ENCODE measurements at places on chromosomes 3 and 15. TPM values are rescaled to one million over a fixed set of nuclear protein-coding genes. Genes with fewer than 3 reads are reported as not detected.

Gene HTR3E
- not detected for total RNA-seq

DNA sequence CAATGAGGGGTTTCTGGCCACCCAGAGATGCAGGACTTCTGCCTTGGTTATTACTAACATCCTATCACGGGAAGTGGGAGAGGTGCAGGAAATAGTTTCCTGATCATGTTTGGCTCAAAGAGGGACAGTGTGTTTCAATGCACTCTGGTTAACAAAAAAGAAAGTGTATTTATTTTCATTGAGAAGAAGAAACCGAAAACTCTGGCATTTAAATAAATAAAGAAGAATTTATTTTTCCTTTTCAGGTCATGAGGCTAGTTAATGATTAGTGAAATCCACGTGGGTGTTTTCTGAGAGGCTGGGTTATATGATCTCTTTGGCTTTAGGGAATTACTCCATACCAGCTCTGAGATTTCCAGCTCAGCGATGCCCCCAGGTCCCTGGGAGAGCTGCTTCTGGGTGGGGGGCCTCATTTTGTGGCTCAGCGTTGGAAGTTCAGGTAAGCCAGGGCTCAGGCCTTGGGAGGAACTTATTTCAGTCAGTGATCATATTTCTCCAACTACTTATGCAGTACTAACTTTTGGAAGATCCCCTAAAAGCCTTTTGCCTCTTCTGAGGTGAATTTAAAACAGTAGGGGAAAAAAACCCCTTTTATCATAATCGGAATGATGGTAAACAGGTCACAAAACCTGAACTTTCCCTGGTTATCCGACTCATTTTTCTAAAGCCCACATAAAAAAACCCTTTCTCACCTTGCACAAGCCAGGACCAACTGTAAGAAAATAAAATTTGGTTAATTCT, at the start of gene PLA1A:
Gene PLA1A (plus strand): TSS at position 338 of the 741 bp plus-strand sequence. CDS start 29 bp downstream, at position 367.
- peak; percentile 64 for DNase-seq

DNA sequence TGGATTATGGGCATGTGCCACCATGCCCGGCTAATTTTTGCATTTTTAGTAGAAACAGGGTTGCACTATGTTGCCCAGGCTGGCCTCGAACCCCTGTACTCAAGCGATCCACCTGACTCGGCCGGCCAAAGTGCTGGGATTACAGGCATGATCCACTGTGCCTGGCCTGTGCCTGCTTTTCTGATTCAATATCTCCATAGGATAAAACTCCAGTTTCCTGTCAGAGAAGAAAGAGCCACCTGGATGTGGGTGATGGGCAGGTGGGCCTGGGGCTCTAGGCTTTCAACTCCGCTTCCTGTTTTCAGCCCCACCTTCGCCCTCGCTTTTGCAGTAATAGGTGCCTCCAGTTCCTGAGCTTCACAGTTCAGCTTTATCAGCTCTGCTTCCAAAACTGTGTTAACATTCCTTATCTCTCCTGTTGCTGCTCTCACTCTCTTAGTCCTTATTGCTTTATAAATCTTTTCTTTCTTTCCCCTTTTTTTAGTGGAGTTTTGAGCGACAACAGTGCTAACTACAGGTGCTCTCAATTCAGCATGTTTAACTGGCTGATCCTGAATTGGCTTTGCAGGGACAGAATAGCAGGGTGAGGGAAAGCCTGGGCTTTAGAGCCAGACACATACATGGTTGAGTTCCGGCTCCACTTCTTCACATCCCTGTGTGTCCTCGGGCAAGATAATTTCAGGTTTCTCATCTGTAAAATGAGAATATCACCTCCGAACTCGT, 21.1 kb upstream of the PDE8A start:
- no peak for DNase-seq

Gene ATP10A
- total RNA-seq = not detected

- no peak for DNase-seq
Observed at GRCh38 chr3:106877627-106878026, 499.6 kb upstream of the CCDC54 start.

DNA sequence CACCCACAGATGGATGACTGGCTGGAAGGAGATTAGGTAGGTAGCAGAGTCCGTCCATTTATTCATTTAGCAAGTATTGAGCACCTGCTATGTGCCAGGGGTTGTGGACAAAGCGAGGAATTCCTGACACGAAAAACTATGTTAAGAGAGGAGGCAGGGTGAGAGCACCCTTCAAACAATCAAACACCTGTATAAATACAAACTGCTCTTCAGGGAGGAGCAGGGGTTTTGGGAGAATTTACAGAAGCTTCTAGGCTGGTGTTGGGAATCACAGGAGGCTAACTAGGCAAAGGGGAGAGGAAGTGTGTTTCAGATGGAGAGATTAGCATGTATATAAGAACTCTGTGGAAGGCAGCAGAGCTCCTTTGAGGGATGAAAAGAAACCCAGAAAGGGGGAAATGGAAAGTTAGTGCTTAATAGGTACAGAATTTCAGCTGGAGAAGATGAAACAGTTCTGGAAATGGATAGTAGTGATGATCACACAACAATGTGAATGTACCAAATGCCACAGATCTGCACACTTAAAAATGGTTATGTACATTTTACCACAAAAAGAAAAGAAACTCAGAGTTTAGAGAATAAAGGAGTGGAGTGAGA, 805 bp upstream of the SEC22C start:
- DNase-seq = no peak

Gene NUDT16
- total RNA-seq = 11.8 TPM

DNA sequence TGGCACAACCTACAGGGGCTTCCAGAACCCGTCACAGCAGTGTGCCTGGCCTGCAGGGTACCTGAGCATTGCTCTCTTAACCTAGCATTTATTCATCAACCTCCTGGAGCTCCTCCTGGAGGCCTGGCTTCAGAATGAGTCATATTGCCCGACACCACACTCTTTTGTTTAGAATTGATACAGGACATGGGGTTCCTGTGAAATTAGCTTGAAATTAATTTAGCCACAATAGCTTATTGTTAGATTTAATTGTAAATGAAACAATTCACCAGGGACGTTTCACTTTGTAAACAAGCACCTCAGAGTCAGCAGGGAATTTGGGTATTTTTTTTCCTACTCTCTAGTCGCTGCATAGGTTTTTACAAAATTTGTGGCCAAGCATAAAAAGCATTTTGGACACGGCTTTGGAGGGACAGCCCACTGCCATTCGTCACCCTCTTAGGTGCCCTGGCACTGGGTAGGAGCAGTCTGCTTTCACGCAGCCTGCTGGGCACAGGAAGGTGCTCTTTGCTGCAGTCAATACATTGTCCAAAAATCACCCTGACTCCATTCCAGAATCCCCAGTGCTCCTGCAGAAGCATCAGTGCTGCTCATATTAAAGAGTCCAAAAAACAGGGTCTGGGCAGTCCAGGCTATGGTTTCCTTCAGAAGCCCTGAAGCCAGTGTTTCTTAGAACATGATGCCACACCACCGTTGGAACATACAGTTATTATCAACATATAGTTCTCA, 60.8 kb upstream of the MEF2A start:
- peak; percentile 48 for DNase-seq

- DNase-seq = peak; percentile 81
Observed at GRCh38 chr3:188796122-188796631, 375.6 kb upstream of the TPRG1 start.

DNA sequence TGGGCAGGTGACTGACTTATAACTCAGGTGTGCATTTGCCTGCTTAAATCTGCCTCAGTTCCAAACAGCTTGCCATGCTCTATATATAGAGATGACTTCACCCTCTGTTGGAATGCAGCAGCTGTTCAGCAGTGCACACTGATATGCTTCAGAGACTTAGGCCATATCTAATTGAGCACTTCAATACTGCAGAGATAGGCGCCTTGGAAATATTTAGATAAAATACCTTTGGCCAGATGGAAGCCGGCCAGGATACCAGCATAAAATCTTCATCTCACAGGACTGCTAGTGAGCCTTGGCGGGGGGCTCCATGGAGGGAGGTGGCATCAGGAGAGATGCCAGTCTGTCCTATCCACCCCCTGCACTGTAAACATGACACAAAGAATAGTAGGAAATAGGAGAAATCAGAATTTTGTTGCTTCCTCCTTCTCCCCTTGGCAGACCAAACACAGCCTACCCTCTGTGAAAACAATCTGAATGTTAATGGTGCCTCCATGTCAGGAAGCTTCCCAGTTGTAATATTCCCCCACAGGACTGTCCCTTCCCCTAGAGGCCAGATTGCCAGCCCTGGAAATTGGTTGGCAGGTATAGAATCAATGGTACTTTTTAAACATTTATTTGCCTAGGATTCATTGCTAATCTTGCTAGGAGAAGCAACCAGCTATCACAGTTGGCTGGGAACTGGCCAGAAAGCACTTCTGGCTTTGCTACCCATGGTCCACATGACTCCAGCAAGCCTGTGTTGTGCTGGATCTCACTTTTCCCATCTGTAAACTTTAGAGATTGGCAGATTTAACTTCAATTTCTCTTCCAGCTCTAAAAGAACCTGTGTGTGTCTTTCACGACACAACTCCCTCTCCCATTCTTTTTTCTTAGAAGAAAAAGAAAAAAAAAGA, 215.5 kb upstream of the KCNMB2 start:
- peak; percentile 87 for DNase-seq

Gene ALPK3
- 45.2 TPM for total RNA-seq

- DNase-seq = no peak
Observed at GRCh38 chr3:55333923-55334322, 153.2 kb downstream of the WNT5A start.

- peak; percentile 53 for DNase-seq
Observed at GRCh38 chr15:77282333-77282732, 137.6 kb downstream of the PEAK1 start.

GRCh38 chr15:99249270-99249841, at the start of gene TTC23:
TTC23 (minus strand) TSS chr15:99249581; CDS start chr15:99228712, 20,869 bp downstream.
- peak; percentile 91 for DNase-seq

Gene CCDC191
- total RNA-seq = 0.79 TPM

Gene SNX22
- total RNA-seq = 0.20 TPM

DNA sequence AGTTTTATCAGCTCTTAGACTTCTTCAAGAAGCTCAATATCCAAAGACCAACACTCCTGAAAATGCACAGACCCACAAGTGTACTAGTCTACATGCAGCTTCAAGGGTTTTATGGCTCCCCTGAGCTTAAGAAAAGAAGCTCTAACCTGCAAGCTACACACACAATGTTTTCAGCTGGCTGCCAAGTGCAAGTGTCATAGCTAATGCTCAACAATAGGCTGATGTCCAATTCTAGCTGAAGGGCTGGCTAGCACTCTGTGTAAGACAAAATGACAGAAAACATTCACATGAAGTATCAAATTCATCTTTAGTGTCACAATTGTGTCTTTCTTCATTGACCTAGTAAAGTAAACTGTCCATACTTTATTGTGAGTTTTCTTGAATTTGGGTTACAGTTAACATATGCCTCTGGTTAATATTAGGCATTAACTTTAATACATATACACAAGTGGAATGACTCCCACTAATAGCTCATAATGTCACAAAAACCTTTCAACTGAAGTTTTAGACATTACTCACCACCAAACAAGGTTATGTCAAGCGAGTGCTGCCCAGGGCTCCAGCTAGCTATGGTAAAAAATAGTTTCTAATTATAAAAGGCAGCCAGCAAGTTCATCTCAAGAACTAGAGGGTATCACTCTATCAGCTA, 15.1 kb downstream of the ABI3BP start:
- DNase-seq = no peak

DNA sequence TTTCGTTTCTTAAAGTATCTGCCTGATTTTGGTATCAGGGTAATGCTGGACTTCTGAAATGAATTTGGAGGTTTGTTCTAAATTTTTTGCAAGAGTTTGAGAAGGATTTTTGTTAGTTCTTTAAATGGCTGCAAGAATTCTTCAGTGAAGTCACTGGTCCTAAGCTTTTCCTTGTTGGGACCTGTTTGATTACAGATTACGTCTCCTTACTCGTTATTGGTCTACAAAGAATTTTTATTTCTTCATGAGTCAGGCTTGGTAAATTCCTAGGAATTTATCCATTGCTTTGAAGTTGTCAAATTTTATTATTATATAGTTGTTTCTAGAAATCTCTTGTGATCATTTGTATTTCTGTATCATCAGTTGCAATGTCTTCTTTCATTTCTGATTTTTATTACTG, 196.0 kb downstream of the DPH6 start:
- no peak for DNase-seq

Gene ASB14
- not detected for total RNA-seq

DNA sequence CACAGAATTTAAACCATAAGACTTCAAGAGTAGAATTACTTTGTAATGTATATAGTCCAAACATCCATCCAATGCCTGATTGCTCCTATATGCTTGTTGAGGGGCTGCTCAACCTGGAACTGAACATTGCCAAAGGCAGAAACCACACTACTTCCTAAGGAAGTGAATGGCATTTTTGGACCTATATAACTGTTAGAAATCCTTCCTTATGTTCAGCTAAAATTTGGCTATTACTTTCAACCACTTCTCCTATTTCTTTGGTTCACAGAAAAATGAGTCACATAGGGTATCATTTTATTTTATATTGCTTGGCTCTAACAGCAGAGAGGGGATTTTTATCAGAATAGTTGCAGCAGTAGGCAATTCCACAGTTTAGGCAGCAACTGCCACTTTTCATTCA, 342.1 kb downstream of the SLC9A9 start:
- DNase-seq = no peak

GRCh38 chr15:30929982-30930381, 26.3 kb downstream of the FAN1 start:
- DNase-seq = no peak

DNA sequence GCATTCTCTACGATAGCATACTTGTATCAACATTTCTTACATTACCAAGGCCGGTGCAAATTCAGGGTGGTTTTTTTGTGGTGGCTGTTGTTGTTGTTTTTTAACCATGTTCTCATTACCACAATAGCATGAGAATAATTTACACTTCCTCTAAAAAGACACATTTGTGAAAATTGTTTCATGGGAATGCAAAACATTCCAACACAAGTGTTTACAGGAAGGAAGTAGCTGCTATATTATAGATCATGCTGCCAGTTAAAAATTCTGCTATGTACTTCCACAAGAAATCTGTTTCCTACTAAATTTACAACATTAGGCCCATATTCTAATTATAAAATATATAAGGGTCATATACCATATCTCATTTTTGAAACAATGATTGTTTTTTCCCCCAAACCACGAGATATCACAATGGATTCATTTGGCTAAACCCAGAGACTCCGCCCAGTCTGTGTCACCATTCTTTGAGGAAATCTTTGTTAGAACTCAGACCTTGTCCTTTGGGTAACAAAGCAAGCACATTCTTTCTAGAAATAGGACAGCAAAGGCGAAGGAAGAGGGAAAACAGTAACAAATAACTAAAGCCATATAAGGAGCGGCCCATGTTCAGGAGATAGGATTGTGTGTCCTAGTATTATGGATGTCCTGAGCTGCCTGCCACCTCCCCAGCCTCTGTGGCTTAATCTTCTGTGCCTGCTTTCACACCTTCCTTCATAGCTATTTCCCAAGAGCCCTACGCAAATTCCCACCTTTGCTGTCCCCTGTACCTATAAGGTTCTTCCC, 60.1 kb downstream of the UACA start:
- peak; percentile 36 for DNase-seq

Gene TNFAIP8L3
- 112 TPM for total RNA-seq

- DNase-seq = peak; percentile 35
Observed at GRCh38 chr3:117011687-117012250, 302.2 kb downstream of the TUSC7 start.

DNA sequence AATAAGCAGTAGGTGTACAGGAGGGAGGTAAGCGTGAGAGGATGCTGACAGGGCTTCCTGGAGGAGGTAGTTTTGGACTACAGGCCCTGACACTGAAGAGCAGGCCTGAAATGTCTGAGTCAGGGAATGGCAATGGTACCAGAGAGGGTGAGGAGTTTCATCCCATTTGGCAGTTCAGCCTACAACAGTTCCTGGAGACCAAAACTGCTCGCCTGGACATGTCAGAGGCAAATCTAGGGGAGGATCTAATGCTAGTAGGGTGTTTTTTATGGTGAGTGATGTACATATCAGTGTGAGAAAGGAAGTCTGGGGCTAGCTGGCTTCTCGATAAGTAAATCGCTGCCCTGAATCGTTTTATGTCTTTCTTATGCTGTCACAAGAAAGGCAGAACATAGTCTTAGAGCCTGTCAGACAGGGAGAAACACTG, 13.8 kb upstream of the TNFSF10 start:
- DNase-seq = no peak
